ENCODE measurements at places on chromosomes 13 and 19.

DNA sequence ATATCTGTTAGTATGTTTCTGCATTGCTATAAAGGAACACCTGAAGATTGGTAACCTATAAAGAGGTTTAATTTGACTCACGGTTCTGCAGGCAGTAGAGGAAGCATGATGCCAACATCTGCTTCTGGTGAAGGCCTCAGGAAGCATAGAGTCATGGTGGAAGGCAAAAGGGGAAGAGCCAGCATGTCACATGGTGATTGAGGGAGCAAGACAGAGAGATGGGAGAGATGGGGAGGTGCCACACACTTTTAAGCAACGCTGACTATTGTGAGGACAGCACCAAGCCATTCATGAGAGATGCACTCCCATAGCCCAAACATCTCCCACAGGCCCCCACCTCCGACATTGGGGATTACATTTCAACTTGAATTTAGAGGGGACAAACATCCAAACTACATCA lies 32.8 kb downstream of the COG6 start:
- no peak for DNase-seq

GRCh38 chr19:19261350-19262189 lies 11.5 kb downstream of the TM6SF2 start:
- peak; percentile 71 for DNase-seq

- no peak for DNase-seq
Measured at GRCh38 chr13:43156916-43157315, 133.5 kb downstream of the DNAJC15 start.

DNA sequence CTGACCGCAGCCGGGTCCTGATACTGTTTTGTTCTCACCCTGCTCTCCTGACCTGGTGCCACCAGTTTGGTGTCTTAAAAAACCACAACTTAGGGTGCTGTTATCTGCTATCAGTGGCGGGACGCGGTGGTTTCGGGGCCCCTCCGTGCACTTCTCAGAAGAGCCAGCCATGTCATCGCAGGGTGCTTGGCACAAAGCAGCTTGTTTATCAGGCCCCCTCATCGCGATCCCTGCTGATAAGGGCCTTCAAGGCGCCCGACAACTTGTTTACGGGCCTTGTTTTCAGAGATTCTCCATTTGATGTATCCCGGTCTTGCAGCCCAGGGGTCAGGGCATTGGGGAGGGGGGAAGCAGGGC lies 58.1 kb upstream of the KLF2 start:
- DNase-seq = no peak

GRCh38 chr13:97422118-97423054 lies 11.6 kb upstream of the RAP2A start:
- DNase-seq = no peak

DNA sequence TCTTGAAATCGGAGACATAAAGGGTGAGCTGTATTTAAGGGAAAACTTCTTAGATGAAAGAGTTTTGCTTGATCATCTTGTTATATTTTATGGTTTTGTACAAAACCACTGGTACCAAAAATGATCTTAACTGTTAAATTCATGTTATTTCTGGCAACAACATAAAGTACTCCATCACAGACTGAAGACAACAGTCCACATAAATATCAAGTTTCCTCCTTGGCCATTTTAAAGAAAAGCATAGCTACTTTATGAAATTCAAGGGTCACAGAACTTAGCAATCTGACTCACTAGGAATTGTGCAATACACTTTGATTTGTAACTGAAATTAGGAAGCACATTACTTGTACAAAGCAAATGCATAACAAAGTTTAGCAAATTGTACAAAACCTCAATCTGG lies 66.3 kb downstream of the TBC1D4 start:
- no peak for DNase-seq

DNA sequence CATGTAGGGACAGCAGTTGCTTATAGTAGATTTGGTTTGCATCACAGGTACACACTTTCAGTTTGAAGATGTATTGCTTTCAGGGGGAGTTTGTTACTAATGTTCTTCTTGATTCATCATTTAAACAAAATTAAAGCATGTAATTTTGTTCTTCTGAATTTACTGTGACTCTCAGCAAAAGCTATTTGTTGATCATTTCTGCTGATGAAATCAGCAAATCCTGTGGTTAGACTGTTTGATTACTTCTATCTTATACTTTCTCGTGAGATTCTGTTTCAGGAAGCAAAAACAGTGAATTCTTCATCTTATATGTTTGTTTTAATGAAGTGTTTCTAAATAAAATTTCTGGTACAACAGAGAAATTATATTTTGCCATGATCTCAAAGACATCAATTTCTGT lies 497.6 kb downstream of the GPC6 start:
- DNase-seq = no peak

- no peak for DNase-seq
Measured at GRCh38 chr19:6890401-6890913, 3.1 kb downstream of the ADGRE1 start.

- peak; percentile 44 for DNase-seq
Measured at GRCh38 chr13:81686877-81687276, 1346.0 kb upstream of the SPRY2 start.

GRCh38 chr19:3954107-3954506 lies 16.8 kb downstream of the DAPK3 start:
- no peak for DNase-seq

- no peak for DNase-seq
Measured at GRCh38 chr13:40477623-40478608, 188.5 kb downstream of the FOXO1 start.

All from brain (organoid and tissue), 16 donors.